T-cell (primary cell): ENCODE measurements at places on chromosomes 11 and 22. TPM values are rescaled to one million over a fixed set of nuclear protein-coding genes. Genes with fewer than 3 reads are reported as not detected.

- no peak for DNase-seq
- H3K4me1 ChIP-seq: peaks cover 8% of the 10 kb centered on the region
- H3K36me3 ChIP-seq: no peaks in the 10 kb centered on the region
- peaks cover 4% of the 10 kb centered on the region for H3K27me3 ChIP-seq
- H3K4me3 ChIP-seq: no peak overlapping the region
Measured at GRCh38 chr11:69643646-69644045, 2.7 kb downstream of the CCND1 start.

DNA sequence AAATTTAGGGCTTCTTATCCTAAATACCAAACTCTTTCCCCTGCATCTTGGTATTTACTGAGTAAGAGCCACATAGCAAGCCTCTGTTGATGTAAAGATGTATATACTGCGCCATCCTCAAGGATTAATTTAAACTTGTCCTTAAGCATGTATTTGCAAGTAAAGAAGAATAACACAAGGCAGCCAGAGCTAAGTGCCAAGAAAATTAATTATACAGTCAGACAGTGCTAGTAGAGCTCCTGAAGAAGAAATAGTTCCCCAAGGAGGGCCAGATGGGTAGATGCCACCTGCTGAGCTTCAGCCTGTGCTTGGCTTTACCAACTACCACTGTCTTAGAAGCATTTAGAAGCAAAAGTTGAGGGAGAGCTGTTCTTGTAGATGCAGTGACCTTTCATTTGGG, 470.0 kb downstream of the BUD13 start:
- no peaks in the 10 kb centered on the region for H3K4me1 ChIP-seq
- no peaks in the 10 kb centered on the region for H3K36me3 ChIP-seq
- H3K27me3 ChIP-seq: no peaks in the 10 kb centered on the region
- no peak for DNase-seq

DNA sequence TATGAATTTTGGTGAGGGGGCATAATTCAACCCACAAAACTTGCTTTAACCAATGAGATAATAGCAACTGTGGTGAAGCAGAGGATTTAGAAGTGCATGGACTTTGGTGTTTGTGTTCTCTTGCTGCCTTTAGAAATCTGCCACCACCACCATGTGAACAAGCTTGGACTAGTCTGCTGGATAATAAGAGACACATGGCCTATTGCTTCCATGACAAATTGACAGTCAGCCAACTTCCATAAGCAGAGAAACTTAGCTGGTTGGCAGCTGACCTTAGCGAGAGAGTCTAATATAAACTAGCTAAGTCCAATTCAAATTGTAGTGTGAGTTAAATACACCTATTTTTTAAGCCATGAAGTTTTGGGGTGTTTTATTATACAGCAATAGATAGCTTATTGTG, 482.1 kb upstream of the ANO5 start:
- no peaks in the 10 kb centered on the region for H3K36me3 ChIP-seq
- H3K27ac ChIP-seq: no peak overlapping the region
- no peak overlapping the region for H3K4me3 ChIP-seq
- no peaks in the 10 kb centered on the region for H3K27me3 ChIP-seq
- H3K4me1 ChIP-seq: no peaks in the 10 kb centered on the region

The OR52N4 gene
- 3.8 TPM for total RNA-seq

GRCh38 chr11:103035791-103036434, 56.0 kb downstream of the DCUN1D5 start:
- H3K36me3 ChIP-seq: no peaks in the 10 kb centered on the region
- DNase-seq: no peak
